ENCODE measurements at places on chromosomes 11 and 22.

DNA sequence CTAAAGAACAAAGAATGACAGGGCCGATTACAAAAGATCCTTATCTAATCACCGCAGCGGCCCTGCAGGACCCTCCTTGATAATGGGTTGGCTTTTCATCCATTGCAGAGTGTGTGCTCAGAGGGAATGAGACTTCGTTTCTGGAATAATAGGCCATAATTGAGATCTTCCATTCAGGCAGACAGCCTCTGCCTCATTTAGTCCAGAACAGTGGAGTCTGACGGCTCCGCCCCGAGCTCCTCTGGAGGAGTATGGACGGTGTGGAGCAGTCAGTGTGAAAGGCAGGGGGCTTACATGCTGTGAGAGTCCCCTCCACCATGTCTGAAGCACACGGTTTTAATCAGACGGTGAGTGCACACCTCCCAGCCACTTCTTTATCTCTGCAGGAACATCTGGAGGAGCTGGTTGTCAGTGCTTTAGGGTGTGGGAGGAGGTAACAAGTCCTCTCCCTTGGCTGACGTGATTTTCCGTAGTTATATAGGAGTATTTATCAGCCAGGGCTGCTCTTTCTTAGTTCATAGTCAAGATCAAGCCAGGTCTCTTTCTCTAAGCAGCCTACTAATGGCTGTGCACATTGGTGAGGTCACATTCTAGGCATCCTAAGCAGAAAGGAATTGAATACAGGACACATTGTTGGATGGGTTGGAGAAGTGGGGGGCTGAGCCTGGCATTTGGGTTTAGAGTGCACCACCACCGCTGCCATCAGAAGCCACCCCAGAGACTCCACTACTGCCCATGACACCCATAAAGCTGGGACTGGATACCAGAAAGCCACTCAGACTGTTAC, 1477.9 kb downstream of the TBC1D22A start:
- DNase-seq = no peak

DNA sequence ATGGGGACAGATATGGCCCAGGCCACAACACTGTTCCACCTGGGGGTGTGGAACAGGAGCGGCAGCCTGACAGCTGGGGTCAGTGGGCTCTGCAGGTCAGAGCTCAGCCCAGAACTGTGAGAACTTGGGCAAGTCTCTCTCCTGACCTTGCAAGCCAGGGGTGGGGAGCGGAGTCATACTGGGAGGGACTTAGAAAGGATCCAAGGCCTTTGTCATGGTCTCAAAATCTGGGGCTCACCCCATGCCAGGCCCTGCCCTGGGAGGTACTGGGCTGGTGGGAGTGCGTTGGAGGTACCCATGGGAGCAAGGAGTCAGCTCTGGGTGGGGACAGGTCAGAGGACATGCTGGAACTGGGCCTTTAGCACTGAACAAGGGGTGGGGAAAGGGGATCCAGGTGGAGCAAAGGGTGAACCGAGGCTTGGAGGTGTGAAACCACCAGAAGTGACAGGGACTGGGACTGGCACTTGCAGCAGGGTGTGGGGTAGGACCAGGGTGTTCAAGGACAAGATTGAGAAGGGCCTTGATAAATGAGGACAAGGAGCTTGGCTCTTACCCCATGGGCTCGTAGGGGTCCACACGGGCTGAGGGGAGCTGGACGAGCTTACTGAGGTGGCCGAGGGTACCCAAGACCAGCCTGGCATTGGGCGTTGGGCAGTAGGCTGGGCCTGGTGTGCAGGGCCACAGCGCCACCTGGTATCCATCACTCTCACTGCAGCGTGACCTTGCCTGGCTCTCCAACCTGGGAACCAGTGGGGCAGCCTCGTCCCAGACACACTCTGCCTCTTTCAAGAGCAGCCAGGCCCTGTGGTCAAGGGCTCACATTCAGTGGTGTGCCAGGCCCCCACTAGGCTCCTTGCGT, 7.4 kb upstream of the PMM1 start:
- DNase-seq = peak; percentile 64

GRCh38 chr22:38398609-38399461, 56.2 kb downstream of the KCNJ4 start:
- peak; percentile 82 for DNase-seq

- no peak for DNase-seq
These were observed 4.7 kb downstream of the CD5 start for GRCh38 chr11:61106894-61107470.

DNA sequence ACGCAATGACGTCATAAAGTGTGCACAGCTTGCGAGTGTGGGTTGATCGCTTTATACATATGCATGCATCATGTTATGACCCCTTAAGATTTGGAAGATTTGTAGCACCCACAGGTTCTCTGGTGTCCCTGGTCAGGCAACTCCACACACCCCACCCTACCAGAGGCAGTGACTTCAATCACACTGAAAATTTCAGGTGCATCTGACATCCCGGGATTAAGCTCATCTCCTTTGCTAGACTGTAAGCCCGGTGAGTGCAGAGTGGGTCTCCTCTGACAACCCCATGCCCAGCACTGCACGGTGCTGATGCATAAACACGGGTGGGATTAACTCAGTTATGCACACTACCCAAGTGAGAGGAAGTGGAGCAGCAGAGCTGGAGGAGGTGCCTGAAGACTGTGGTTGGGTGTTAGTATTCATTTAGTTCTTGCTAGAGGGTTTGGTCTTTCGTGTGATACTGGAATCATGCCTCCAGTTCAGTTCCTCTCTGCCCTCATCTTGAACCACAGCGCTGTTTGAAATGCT, 6.5 kb downstream of the ARSA start:
- DNase-seq = no peak

- no peak for DNase-seq
These were observed 429.5 kb downstream of the BUD13 start for GRCh38 chr11:116343270-116343669.

DNA sequence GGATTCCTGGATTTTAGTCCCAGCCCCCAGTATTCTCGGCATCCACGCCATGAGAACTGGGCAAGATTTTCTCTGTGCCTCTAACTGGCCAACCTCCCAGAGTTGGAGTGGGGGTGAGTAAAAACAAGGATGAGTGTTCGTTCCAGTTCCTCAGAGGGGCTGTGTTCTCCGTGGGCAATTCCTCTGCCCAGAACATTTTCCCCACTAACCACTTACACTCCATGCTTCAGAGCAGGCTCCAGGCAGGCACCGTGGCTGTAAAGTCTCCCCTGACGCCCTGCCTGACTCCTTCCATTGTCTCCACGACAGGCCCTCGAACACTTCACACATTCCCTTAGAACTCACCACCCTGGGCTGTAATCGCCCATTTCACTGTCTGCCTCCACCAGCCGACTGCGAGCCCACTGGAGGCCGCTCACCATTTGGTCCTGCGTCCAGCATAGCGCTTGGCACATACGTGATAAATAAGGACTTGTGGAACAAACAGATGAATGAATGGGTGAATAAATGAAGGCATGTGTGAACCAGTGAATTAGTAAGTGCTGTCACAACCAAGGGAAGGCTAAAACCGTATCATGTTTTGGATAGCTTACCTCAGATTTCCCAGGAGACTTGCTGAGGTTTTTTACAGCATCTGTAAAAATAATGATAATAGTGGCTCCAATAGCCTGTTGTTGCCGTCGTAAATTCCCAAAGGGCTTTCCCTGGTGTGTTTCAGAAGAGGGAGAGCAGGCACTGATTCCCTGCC, 6.1 kb downstream of the APLNR start:
- peak; percentile 59 for DNase-seq

DNA sequence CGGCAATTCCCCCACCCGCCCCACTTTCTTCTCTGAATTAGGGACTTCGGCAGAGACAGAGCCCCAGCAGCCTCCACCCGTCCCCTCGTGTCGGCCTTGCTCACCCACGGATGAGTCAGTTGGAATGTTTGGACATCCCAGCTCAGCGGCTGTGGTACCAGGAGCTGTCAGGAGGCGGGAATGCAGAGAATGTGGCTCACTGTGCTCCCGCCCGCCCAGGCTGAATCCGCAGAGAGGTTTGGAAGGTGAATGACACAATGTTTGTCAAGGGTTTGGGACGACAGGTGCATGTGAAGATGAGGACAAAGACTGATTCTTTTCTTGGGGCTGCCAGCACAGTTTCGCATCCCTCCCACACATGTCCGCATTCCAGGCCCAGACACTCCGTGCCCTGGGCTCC, 39.6 kb downstream of the LIF start:
- DNase-seq = no peak

- no peak for DNase-seq
These were observed 63.2 kb downstream of the SGSM3 start for GRCh38 chr22:40433416-40434090.

DNA sequence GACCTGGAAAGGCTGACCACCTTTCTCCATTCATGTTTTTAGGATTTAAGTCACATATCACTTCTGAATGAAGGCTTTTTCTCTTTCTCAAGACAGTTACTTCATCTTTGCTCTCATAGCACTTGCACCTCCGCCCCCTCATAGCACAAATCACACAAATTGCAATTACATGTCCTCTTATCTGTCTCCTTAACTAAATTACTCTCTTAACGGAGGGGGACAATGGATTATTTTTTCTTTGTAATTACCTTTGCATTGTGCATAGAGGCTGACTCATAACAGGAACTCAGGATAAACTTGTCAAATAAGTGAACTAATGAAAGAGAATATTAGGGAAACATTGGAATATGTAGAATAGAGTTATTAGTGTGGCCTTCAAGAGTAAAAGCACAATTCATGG, 94.7 kb downstream of the MUC15 start:
- no peak for DNase-seq

GRCh38 chr11:47944632-47945031, 35.7 kb upstream of the PTPRJ start:
- DNase-seq = no peak

GRCh38 chr22:22036588-22036987, 54.0 kb upstream of the TOP3B start:
- no peak for DNase-seq

- peak; percentile 24 for DNase-seq
These were observed 177.6 kb downstream of the IGLL1 start for GRCh38 chr22:23402275-23403151.

DNA sequence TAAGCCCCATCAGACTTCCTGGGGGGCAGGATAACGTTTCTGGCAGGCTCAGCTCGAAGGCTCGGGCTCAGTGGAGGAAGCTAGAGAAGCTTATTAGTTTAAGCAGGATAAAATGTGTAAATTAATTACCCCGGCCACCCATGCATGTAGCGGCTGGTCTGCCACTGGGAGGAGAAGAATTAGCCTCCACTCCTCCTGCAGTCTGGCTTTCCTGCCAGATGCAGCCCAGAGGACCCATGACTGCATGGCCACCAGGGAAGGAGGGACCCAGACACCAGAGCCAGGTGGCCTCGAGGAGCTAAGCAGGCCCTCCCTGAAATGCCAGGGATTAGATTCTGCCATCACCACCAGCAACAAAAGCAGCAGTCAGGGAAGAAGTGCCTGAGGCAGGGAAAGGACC, 32.3 kb downstream of the TRIM29 start:
- no peak for DNase-seq

GRCh38 chr11:58597486-58598144, 18.8 kb downstream of the ZFP91 start:
- no peak for DNase-seq

DNA sequence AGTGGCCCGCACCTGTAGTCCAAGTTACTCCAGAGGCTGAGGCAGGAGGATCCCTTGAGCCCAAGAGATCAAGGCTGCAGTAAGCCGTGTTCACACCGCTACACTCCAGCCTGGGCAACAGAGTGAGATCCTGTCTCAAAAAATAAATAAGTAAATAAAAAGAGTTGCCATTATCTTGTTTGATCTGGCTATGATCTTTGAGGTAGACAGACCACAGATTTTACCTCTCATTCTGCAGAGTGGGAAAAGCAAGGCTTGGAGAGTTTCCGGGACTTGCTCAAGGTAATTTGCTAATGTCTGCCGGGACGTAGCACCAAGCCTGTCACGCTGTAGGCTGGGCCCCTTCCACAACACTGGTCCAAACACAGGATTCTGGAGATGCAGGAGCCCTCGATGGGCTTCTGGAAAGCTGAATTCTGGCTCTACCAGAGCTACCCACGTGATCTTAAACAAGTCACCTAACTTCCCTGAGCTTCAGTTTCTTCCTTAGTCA, 6.8 kb downstream of the GRAP2 start:
- no peak for DNase-seq

DNA sequence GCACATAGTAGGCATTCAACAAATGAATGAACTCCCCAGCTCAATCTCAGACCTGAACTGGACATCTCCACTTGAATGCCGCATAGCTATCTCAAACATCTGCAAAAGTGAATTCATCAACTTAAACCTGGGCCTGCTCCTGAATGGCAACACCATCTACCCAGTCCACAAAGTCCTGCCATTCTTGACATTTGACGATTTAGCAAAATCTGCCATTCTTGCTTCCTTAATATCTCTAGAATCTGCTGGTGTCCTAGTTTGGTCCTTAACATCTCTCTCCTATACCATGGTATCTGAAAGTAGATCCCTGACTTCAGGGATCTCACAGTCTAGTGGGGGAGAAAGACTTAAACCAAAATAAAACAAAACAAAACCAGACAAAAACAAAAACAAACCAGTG, 12.4 kb upstream of the HPX start:
- no peak for DNase-seq

- no peak for DNase-seq
These were observed 328.2 kb upstream of the SORL1-AS1 start for GRCh38 chr11:121780971-121781370.

- DNase-seq = peak; percentile 81
These were observed 8.1 kb downstream of the CCDC15 start for GRCh38 chr11:124961972-124962609.

DNA sequence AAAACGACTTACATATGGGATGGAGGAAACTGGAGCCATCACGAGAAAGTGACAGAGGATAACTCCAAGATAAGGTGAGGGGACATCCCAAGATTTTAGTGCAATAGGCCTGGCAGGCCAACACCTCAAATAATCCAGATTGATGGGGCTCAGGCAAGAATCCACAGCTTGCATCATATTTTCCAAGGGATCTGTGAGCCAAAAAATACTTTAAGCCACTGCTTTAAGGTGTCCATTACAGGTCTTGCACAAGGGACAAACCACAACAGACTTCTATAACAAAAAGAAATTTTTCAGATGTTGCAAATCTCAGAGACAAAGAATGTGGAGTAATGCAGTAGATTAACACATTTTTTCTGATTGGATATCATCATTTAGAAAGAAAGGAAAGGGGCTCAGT, 45.6 kb downstream of the DENND5A start:
- no peak for DNase-seq

DNA sequence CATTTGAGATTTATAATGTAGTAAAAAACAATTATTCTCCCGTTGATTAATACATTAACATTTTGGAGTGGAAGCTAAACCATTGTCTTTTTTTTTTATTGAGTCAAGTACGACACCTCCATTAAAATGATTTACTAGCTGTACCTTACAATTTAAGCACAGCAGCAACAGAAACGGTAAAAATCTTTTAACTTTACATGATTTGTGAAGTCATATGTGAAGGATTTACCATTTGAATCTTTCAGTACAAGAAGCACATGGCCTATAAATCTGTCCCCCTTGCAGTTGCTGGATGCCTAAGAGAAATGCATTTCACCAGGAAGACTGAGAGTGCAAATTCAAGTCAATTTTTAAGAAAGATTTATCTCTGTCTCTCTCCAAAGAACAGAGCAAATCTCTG, 324.6 kb downstream of the CADM1 start:
- no peak for DNase-seq
